Heart left ventricle (tissue), 16 donors: ENCODE measurements at places on chromosomes 2 and 18.
A peak's percentile ranks its signal among the peaks of the same experiment; 100 is the strongest.

- H3K36me3 ChIP-seq, result peaks cover 60% of the 10 kb centered on the region
- peak; percentile 41 for DNase-seq
- no peaks in the 10 kb centered on the region for H3K27me3 ChIP-seq
- peak overlapping the region; percentile 85 for H3K27ac ChIP-seq
- H3K4me3 ChIP-seq, result no peak overlapping the region
- H3K4me1 ChIP-seq, result peaks cover 33% of the 10 kb centered on the region
Measured at GRCh38 chr2:3465844-3466481, 53.4 kb downstream of the ADI1 start.

GRCh38 chr2:81505586-81505985, 1201.0 kb upstream of the LRRTM1 start:
- DNase-seq, result no peak
- no peak overlapping the region for H3K27ac ChIP-seq
- no peak overlapping the region for H3K4me3 ChIP-seq
- no peaks in the 10 kb centered on the region for H3K27me3 ChIP-seq
- no peaks in the 10 kb centered on the region for H3K36me3 ChIP-seq

GRCh38 chr2:98359986-98360385, 13.7 kb downstream of the CNGA3 start:
- H3K4me3 ChIP-seq, result no peak overlapping the region
- H3K36me3 ChIP-seq, result no peaks in the 10 kb centered on the region
- H3K27ac ChIP-seq, result no peak overlapping the region
- no peaks in the 10 kb centered on the region for H3K27me3 ChIP-seq

- no peaks in the 10 kb centered on the region for H3K4me1 ChIP-seq
- no peaks in the 10 kb centered on the region for H3K36me3 ChIP-seq
- DNase-seq, result no peak
- no peak overlapping the region for H3K27ac ChIP-seq
Measured at GRCh38 chr2:15674637-15675455, 83.2 kb downstream of the DDX1 start.

DNA sequence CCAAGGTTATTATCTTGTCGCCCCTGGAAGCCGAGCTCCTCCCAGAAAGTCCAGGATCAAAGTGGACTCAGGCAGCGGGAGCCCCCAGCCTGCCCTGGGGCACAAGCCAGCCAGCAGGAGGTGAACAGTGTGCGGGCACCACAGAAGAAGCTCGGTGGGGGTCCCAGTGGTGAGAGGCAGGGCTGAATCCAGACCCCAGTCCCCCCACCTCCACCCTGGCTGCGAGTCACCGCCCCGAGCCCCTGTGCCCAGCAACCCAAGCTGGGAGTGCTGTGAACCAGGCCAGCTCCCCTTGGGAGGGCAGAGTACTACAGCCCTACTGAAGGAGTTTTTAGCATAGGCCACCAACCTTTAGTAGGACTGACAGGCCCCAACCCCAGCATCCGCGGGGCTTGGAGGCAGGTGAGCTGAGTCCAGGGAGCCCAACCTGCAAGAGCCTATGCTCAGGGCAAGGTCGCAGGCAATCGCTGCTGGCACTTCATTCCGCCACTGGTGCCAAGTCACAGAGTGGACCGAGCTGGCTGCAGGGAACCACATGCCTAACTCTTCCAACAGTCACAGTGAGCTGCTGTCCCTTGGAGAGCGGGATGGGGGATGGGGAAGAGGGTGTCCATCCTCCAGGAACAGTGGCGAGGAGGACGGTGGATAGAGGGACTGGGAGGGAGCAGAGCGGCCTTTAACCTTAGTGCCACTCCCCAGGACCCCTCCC, 3.0 kb downstream of the PIEZO2 start:
- no peak overlapping the region for H3K4me3 ChIP-seq
- DNase-seq, result peak; percentile 45

DNA sequence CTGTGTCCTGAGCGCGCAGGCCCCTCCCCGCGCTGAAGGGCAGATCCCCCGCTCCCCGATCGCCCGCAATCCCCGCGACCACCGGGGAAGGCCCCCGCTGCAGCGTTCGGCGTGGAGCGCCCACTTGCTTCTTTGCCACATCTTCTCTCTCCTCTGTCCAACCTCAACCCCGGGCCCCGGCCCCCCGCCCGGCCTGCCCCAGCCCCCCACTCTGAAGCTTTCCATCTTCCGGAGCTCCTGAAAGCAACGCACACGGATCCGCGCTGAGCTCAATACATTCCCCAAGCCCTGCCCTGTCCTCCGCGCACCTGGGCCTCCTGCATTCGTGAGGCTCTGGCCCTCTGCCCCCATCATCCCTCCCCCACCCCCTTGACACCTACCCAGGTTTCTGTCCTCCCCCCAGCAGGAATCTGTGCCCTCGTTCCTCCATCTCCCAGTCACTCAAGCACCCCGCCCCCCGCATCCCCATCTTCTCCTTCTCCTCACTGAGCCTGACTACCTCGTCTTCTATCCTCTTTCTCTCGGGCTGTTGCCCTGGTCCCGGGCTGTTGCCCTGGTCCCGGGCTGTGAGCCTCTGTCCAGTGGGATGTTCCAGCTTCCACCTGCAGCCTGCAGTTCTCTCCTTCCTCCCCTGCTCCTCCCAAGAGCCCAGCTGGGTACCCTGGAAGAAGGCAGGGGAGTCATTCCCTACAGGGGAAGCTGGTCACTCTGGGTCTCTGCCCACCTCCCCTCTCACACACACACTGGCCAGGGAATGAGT, 7.8 kb downstream of the SPEG start:
- no peaks in the 10 kb centered on the region for H3K4me1 ChIP-seq
- H3K27ac ChIP-seq, result peak overlapping the region; percentile 71
- H3K4me3 ChIP-seq, result peak overlapping the region; percentile 56
- no peak for DNase-seq
- H3K36me3 ChIP-seq, result no peaks in the 10 kb centered on the region
- peaks cover 34% of the 10 kb centered on the region for H3K27me3 ChIP-seq

DNA sequence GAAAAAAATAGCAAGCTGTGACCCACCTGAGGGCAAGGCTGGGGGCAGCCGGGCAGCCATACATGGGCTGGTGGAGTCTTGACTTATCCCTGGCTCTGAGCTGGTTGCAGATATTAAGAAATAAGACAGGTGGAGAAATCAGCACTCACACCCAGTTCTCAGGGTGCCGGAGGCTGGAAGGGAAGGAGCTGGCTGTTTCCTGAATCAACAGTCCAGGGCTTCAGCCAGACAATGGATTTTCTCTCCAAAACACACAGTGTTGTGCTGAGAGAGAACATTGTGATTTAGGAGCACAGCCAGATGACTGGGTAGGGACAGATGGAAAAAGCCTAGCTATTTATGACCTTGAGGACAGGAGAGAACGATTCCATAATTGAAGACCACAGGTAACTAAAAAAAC, 208.8 kb downstream of the LDLRAD4 start:
- H3K4me1 ChIP-seq, result peaks cover 14% of the 10 kb centered on the region
- peak; percentile 45 for DNase-seq
- H3K4me3 ChIP-seq, result peak overlapping the region; percentile 6
